ENCODE measurements at places on chromosomes 7 and 10. TPM values are rescaled to one million over a fixed set of nuclear protein-coding genes. Genes with fewer than 3 reads are reported as not detected.

PLAC9 gene
- 23.2 TPM for total RNA-seq

EN2 gene
- not detected for total RNA-seq

APBB1IP gene
- 2.8 TPM for total RNA-seq

NAPEPLD gene
- total RNA-seq: 16.7 TPM

MYL10 gene
- total RNA-seq: not detected

NUTM2D gene
- 5.6 TPM for total RNA-seq

TAS2R38 gene
- total RNA-seq: not detected

C10orf95 gene
- total RNA-seq: not detected

OLAH gene
- not detected for total RNA-seq

CYP2E1 gene
- 0.69 TPM for total RNA-seq

ITGA8 gene
- total RNA-seq: 0.82 TPM

C7orf57 gene
- not detected for total RNA-seq

MKX gene
- 0.15 TPM for total RNA-seq

CNTNAP2 gene
- total RNA-seq: 0.22 TPM

ZNF716 gene
- not detected for total RNA-seq

TEX47 gene
- not detected for total RNA-seq

CALN1 gene
- not detected for total RNA-seq

CALHM1 gene
- not detected for total RNA-seq

ZCCHC24 gene
- total RNA-seq: 49.0 TPM

IRF5 gene
- 2.9 TPM for total RNA-seq

SLC26A5 gene
- total RNA-seq: not detected

ZNF655 gene
- 30.0 TPM for total RNA-seq

CLEC2L gene
- total RNA-seq: not detected

FAM237B gene
- not detected for total RNA-seq

GIMAP6 gene
- 31.5 TPM for total RNA-seq

PRSS2 gene
- not detected for total RNA-seq

GOT1 gene
- 587 TPM for total RNA-seq

PKD1L1 gene
- total RNA-seq: 2.8 TPM

NOC3L gene
- 11.0 TPM for total RNA-seq

WASHC2A gene
- total RNA-seq: 46.7 TPM

CLDN4 gene
- not detected for total RNA-seq

LANCL2 gene
- total RNA-seq: 8.4 TPM

CNPY1 gene
- not detected for total RNA-seq

CNNM1 gene
- total RNA-seq: 0.10 TPM

GATA3 gene
- 1.1 TPM for total RNA-seq

POLR2J2 gene
- 3.4 TPM for total RNA-seq

ECHDC3 gene
- 94.6 TPM for total RNA-seq

LBX1 gene
- total RNA-seq: not detected

PIP gene
- total RNA-seq: not detected

LIPN gene
- total RNA-seq: 0.22 TPM

GRID1 gene
- 2.4 TPM for total RNA-seq

MOGAT3 gene
- not detected for total RNA-seq

SPOCK2 gene
- 12.7 TPM for total RNA-seq

PDLIM1 gene
- total RNA-seq: 231 TPM

SRRM3 gene
- total RNA-seq: 17.2 TPM

VGF gene
- not detected for total RNA-seq

GDF2 gene
- total RNA-seq: not detected

PNLIP gene
- not detected for total RNA-seq
